ENCODE measurements at places on chromosomes 4 and X. TPM values are rescaled to one million over a fixed set of nuclear protein-coding genes. Genes with fewer than 3 reads are reported as not detected.

DNA sequence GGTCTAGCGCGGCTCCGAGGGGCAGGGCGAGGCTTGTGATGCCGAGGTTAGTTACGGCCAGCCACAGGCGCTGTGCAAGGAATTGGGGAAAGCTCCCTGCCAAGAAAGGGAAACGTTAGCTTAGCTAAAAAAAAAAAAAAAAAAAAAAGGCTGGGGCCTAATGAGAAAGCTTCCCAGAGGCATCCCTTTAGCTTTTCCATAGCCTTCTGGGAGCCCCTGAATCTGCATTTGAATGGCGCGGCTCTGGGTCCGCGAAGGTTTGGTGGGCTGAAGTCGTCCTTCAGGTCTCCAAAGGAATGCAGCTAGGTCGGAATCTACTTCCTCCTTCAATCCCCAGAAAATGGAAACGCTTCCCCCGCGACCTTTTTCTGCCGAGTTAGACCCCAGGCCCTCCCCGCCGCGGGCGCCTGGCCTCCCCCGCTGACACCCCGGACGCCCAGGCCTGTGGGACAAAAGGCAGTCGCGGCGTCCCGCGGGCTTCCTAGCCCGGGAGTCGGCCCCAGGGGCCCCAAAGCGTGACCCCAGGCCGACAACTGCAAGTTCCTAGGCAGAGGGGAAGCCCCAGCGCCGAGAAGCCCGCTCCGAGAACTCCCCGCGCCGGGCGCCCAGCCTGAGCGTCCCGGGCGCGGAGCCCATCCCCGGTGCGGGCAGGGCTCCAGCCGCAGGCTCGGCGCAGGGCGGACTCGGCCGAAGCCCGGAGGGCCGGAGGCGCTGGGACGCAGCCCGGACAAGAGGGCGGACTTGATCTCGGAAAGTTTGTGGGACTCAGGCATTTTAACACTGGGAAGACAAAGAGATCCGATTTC, 605 bp upstream of the FAT1 start:
- peak; percentile 53 for DNase-seq
- peak overlapping the region; percentile 74 for H3K4me3 ChIP-seq
- peak overlapping the region; percentile 92 for H3K27ac ChIP-seq
- no peaks in the 10 kb centered on the region for H3K4me1 ChIP-seq

GRCh38 chr4:88366460-88366859, 12.2 kb upstream of the HERC6 start:
- no peak overlapping the region for H3K4me3 ChIP-seq
- H3K4me1 ChIP-seq, result no peaks in the 10 kb centered on the region
- H3K36me3 ChIP-seq, result no peaks in the 10 kb centered on the region
- H3K27me3 ChIP-seq, result no peaks in the 10 kb centered on the region

DNA sequence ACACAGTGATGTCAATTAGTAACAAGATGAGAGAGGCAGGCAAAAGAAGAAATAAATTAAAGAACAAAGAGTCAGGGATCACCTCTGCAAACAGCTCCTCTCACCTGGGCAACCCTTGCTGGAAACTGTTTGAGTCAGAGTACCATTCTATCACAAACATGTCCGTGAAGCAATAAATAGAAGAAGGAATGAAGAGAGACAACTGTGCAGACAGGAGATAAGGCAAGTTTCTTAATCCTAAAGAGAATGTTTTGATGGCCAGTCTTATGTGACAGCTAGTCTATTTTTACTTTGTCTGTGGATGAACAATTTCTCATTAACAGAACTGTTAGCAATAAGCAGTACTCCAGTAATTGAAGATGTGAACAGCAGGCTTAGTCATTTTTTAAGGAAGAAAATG, 422.4 kb downstream of the DMD start:
- no peaks in the 10 kb centered on the region for H3K36me3 ChIP-seq
- H3K27ac ChIP-seq, result no peak overlapping the region
- no peaks in the 10 kb centered on the region for H3K27me3 ChIP-seq
- H3K4me3 ChIP-seq, result no peak overlapping the region
- no peaks in the 10 kb centered on the region for H3K4me1 ChIP-seq

GRCh38 chr4:97998203-97998602, 145.1 kb downstream of the STPG2 start:
- H3K27ac ChIP-seq, result no peak overlapping the region
- no peak for DNase-seq
- H3K27me3 ChIP-seq, result no peaks in the 10 kb centered on the region
- no peaks in the 10 kb centered on the region for H3K4me1 ChIP-seq
- H3K36me3 ChIP-seq, result no peaks in the 10 kb centered on the region

GRCh38 chr4:114423582-114423981, 175.0 kb upstream of the UGT8 start:
- no peaks in the 10 kb centered on the region for H3K27me3 ChIP-seq
- no peak for DNase-seq
- H3K4me3 ChIP-seq, result no peak overlapping the region
- no peaks in the 10 kb centered on the region for H3K36me3 ChIP-seq
- no peak overlapping the region for H3K27ac ChIP-seq

GRCh38 chr4:183722731-183723560, 63.9 kb downstream of the TRAPPC11 start:
- H3K27ac ChIP-seq, result peak overlapping the region; percentile 46
- H3K4me1 ChIP-seq, result no peaks in the 10 kb centered on the region
- peak; percentile 79 for DNase-seq
- no peaks in the 10 kb centered on the region for H3K36me3 ChIP-seq
- no peaks in the 10 kb centered on the region for H3K27me3 ChIP-seq
- H3K4me3 ChIP-seq, result peak overlapping the region; percentile 45

- no peaks in the 10 kb centered on the region for H3K27me3 ChIP-seq
- no peak overlapping the region for H3K4me3 ChIP-seq
- H3K36me3 ChIP-seq, result no peaks in the 10 kb centered on the region
- peak overlapping the region; percentile 41 for H3K27ac ChIP-seq
- H3K4me1 ChIP-seq, result no peaks in the 10 kb centered on the region
Observed at GRCh38 chrX:22135994-22136684, 104.0 kb downstream of the PHEX start.

DNA sequence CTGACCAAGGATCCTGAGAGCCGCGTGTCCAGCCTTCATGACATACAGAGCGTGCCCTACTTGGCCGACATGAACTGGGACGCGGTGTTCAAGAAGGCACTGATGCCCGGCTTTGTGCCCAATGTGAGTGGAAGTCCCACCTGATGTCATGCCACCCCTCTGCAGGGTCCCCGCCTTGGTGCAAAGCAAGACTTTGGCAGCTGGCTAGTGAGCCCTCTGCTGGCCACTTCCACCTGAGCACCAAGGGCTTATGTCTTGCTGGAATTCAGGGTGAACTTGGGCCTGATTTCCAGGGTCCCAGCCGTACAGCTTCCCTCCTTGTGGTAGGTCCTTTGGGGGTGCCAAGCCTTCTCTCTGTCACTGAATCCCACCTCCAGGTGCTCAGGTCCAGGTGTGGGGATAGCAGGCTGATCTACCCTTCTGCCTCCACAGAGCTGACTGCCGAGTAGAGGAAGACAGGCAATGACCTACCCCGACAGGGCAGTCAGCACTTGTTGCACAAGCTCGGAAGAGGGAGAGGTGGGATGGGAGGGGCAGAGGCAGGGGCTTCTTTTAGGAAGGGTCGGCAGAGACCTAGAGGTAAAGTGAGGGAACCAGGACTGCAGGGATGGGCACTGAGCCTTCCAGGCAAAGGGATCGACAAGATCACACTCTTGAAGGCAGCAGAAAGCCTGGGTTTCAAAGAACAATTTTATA, 248.1 kb downstream of the EVC2 start:
- H3K27ac ChIP-seq, result no peak overlapping the region
- H3K27me3 ChIP-seq, result peaks cover 5% of the 10 kb centered on the region
- H3K4me1 ChIP-seq, result no peaks in the 10 kb centered on the region
- no peak overlapping the region for H3K4me3 ChIP-seq
- H3K36me3 ChIP-seq, result no peaks in the 10 kb centered on the region

MMRN1 gene
- total RNA-seq, result 10.6 TPM

ALAS2 gene
- not detected for total RNA-seq

OSTC gene
- 48.7 TPM for total RNA-seq

Measured in prostate gland (tissue), 2 donors.